Iris pigment epithelial cell (primary cell): ENCODE measurements at places on chromosomes 1 and 21.

DNA sequence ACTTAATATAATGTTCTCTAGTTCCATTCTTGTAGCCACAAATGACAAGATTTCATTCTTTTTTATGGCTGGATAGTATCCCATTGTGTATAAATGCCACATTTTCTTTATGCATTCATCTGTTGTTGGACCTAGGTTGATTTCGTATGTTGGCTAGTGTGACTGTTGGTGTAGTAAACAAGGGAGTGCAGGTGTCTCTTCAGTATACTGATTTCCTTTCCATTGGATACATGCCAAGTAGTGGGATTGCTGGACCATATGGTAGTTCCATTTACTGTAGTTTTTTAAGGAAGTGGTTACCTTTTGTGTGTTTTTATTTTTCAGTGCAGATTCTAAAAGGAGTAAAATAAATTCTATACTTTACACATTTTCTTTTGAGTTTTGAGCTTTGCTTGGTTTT is 5.7 kb downstream of the PARK7 start:
- DNase-seq = no peak

GRCh38 chr21:42289926-42290325 is 25.3 kb downstream of the TFF3 start:
- DNase-seq = no peak

GRCh38 chr1:206672011-206672688 is 12.6 kb upstream of the MAPKAPK2 start:
- no peak for DNase-seq

DNA sequence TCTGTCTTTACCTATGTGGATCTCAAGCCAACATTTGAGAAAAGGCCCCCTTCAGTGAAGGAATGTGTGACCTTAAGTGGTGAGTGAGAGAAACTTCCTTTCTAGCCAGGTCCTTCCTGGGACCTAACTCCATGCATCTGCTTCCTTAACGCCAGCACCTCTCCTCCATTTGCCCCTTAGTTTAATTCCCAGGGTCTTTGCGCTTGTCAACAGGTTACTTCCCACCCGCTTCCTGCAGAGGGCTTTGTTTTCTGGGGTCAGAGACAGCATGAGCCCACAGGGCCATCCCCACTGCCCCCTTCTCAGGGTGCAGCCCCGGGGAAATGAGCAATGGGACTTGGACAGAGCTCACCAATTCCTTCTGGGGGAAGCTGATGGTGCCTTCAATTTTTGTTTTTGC is 54.8 kb downstream of the EVA1C start:
- no peak for DNase-seq

GRCh38 chr1:110119843-110120242 is 7.6 kb downstream of the UBL4B start:
- DNase-seq = no peak

DNA sequence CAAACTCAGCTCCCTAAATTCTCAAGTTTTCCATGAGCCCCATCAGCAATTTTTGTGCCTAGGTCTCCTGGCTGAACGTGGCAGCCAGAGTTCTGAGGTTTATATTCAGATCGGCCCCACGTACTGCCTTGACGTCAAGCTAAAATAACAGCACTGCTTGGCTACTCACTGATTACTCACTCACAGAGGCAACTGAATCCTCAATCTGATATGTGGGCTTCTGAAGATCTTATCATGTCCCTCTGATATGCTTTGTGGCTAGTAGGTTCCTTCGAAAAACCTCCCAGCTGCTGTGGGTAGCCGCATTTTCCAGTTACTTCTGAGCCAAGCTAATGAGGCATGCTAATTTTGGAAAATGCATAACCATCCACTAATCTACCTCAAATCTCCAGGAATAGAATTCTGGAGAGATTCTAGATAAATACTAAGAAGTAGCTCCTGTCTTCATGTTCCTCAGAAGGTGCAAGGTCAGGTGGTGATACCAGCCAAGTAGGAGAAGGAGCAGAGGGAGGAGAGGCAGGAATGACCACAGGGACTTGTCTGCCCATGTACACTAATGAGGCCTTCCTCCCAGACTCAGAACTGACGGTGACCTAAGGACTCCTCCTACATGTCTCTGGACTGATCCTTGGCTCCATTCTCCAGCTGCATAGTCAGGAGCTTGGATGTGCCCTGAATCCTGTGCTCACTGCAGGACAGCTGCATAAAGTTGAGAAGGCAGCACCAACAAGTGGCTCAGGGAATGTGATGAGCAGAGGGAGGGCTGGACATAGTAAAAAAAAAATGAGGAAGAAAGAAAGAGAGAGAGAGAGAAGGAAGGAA is 263.7 kb downstream of the TNR start:
- DNase-seq = peak; percentile 9

GRCh38 chr1:66351913-66352312 is 182.0 kb upstream of the SGIP1 start:
- DNase-seq = no peak

GRCh38 chr1:28779751-28780408 is 32.1 kb upstream of the OPRD1 start:
- DNase-seq = peak; percentile 18
